Diencephalon (tissue), 1 donor: ENCODE measurements at places on chromosomes 3 and 15. TPM values are rescaled to one million over a fixed set of nuclear protein-coding genes. Genes with fewer than 3 reads are reported as not detected.

Gene DPPA2
- total RNA-seq, result not detected

Gene RARB
- 31.1 TPM for total RNA-seq

Gene VIPR1
- 0.46 TPM for total RNA-seq

Gene SLC25A20
- total RNA-seq, result 10.6 TPM

Gene DNAH1
- total RNA-seq, result 2.5 TPM

Gene ZIC4
- 38.1 TPM for total RNA-seq

Gene LARP6
- 11.3 TPM for total RNA-seq

Gene ACTC1
- 1.8 TPM for total RNA-seq

Gene TTC21A
- total RNA-seq, result 3.2 TPM

Gene TMA7
- total RNA-seq, result 114 TPM

Gene PIGZ
- total RNA-seq, result 5.1 TPM

Gene GOLGA8S
- total RNA-seq, result 0.23 TPM

Gene TMC3
- total RNA-seq, result 0.23 TPM

Gene STAC
- 13.8 TPM for total RNA-seq

Gene PARL
- 26.3 TPM for total RNA-seq

Gene GUCA1C
- not detected for total RNA-seq

Gene ZIC1
- total RNA-seq, result 136 TPM

Gene HTR3E
- total RNA-seq, result not detected

Gene SCG5
- total RNA-seq, result 157 TPM

Gene PLXNB1
- 89.0 TPM for total RNA-seq

Gene PLA2G4D
- under 0.01 TPM for total RNA-seq

Gene TADA3
- 39.2 TPM for total RNA-seq

Gene IGSF10
- total RNA-seq, result 4.8 TPM

Gene ACP3
- 1.2 TPM for total RNA-seq

Gene ERC2
- 126 TPM for total RNA-seq

Gene UACA
- total RNA-seq, result 22.4 TPM

Gene AMIGO3
- 0.92 TPM for total RNA-seq

Gene CYP1A2
- not detected for total RNA-seq

Gene CD276
- 37.1 TPM for total RNA-seq

Gene HRG
- not detected for total RNA-seq

Gene CYP8B1
- total RNA-seq, result not detected

Gene RARRES1
- total RNA-seq, result 1.4 TPM

Gene AQP9
- 0.92 TPM for total RNA-seq

Gene AGTR1
- total RNA-seq, result 1.4 TPM
